ENCODE measurements at places on chromosomes 5 and 9.

DNA sequence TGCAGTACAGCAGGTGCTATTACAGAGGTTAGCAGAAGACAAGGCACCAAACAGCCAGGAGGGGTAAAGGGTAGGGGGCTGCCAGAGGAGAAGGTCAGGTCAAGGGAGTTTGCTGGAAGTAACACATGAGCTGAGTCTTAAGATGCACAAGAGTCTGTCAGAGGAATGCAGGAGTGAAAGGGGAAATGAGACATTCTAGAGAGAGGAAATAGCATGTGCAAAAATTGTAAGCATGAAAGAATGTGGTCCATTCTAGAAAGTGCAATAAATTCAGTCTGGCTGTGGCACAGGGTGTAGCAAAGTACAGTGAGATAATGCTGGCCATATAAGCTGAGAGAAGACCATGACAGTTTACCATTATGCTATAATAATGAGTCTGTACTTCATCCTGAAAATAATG is 6.6 kb downstream of the GOLGA1 start:
- no peak for DNase-seq

- no peak for DNase-seq
These were observed 41.0 kb upstream of the ANGPTL2 start for GRCh38 chr9:127163409-127163808.

DNA sequence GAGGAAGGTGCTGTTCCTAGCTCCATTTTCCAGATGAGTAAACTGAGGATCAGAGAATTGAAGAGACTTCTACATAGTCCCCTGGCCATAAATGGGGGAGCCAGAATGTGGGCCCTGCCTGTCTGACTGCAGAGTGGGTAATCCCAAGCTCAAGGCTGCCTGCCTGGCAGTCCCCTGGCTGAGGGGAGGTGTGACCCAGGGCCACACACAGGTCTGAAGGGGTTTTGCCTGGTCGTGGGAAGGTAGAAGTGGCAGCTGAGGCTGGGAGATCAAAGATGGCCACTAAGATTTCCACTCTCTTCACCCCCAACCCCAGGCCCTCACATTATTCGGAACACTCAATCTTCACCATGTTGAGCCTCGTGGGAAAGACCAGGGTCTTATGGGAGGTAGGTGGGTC is 176.3 kb downstream of the MACROH2A1 start:
- DNase-seq: no peak

GRCh38 chr9:111993319-111993718 is 96.7 kb downstream of the UGCG start:
- DNase-seq: no peak

DNA sequence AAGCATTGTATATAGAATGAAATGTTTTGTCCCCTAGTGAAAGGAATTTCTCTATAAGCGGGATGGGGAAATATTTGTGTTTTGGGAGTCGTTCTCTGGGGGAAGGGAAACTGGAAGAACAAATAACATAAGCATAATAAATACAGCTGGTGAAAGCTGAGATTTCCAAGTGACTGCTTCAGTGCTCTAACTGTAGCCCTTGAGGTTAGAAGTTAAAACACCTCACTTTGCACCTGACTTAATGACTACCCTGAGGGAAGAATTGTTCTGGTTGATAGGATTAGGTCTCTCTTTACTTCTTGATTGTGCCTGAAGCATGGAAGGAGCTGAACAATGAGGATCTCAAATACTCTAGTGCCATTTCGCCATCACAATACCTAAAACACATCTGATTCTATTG is 307.4 kb downstream of the MAN2A1 start:
- DNase-seq: no peak

DNA sequence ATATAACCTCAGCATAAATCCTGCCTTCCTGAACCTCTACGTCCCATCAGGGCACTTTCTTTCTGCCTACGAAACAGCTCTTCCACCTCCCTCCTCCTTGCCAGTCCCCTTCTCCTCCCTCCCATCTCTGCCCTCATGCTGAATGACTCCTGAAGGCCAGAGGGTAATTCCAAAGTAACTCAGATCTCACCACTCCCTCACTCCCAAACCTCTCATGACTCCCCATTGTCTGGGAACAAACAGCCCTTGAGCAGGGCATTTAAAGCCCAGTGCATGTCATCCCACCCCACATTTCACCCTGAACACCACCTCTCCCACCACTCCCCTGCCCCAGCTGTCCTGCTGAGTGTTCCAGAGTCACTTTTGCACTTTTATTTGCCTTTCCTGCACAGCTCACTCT is 8.9 kb upstream of the FBP1 start:
- DNase-seq: no peak

- DNase-seq: no peak
These were observed 6.1 kb downstream of the SLC31A2 start for GRCh38 chr9:113156880-113157279.

DNA sequence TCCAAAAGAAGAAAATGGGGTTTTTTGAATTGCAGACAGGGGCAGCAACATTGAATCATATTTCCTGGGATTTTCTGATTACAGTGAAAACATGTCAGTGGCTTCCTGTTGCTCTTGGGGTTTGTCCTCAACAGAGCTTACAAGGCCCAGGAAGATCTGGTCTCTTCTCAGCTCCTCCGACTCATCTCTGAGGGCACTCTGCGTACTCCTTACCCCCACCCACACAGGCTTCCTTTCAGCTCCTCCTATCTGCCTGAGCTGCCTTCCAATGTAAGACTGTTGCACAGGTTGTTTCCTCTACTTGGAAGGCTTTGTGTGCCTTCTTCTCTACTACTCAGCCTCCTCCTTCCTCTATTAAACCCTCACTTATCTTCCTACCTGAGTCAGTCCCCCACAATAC is 245.1 kb upstream of the MEF2C start:
- no peak for DNase-seq

- no peak for DNase-seq
These were observed 72.0 kb upstream of the C9orf72 start for GRCh38 chr9:27645161-27645840.

DNA sequence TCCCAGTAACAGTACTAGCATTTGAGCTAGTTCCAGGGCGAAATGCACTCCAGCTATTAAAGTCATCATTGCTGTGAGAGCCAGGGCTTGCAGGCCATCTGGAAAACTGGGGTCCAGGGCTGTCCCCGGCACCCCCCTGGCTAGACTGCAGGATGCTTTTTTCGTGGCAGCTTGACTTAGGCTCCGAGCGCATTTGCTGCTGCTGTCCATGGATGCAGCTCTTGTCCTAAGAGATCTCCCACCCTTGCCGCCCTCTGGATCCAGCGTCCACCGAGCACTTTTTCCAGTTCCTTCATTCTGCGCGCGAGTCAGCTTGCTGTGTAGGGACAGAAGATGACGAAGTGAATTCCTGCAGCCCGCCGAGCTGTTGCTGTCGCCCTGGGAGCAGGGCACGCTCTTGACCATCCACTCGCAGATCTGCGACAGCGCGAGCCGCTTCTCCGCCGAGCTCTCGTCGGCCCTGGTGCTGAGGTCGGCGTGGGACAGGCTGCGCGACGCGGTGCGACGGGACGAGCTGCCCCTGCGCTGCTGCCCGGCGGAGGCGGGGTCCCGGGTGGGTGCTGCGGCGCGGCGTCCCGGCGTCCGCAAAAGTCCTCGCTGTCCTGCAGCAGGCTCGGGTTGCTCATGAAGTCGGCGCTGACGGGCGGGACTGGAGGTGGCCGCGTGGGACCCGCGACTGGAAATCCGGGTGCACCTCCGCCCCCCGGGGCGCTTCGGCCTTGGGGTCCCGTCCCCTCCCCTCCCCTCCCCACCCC is 30.7 kb downstream of the OR2V1 start:
- DNase-seq: no peak

DNA sequence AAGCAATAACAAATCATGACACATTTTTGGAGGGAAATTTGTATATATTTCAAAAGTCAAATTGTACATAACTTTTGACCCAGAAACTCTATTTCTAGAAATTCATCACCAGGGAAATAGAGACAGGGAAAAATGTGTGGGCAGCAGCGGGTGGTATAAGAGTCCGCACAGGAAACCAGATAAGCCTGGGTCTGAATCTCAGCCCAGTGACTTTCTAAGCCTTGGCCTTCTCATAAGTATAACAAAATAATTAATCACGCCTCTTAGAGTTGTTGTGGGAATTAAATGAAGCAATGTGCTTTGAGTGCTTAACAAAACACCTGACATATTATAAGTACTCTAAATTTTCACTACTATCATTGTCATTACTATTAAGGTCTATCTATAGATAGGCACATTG is 149.2 kb upstream of the DAP start:
- no peak for DNase-seq

- DNase-seq: no peak
These were observed 124.6 kb downstream of the ARHGAP26 start for GRCh38 chr5:142894749-142895148.

DNA sequence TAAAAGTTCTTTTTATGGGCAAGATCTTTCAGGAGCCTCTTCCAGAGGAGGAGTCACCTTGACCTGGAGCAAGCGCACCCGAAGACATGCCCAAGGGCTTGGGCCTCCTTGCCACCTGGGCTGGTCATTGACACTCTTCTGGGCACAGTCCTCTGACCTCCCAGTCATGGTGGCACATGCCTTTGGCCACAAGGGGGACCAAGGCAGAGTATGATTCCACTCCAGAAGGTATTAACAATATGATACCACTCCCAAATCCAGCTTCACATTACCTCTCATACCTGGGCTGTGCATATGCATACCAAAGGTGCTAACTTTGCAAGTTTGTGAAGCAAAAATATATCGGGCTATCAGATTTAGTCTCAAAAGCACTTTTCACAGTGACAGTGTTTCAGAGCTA is 84.6 kb downstream of the MAST4 start:
- no peak for DNase-seq

GRCh38 chr9:136209232-136209631 is 4.3 kb upstream of the LHX3 start:
- DNase-seq: no peak

DNA sequence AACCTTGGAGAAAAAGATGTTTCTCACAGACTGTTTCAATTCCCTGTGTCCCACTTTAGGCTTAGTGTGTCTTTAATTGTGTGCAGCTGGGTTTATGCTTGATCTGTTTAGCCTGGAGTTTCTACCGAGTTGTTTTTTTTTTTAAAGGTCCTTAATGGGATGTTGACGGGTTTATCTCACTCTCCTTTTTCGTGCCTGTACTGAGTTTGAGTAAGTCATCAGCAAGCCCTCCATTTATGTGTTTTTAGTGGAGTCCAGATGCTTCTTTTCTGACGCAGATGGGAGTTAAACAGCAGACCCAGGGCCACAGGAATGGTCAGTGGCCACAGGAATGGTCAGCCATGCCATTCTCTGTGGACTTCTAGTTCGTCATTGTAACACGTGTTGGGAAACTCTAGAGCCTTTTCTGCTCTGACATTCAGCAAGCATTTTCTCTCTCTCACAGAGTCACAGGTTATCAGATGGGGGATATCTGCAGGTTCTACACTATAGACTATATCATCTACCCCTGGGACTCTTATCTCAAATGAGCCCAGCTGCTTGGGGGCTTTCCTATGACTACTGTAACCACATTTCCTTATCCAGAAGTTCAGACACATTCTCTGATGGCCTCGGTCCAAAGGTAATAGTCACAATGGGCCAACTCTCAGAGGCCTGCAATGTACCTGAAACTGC is 190.5 kb downstream of the TTLL11 start:
- DNase-seq: no peak

GRCh38 chr9:121718084-121718483 is 66.7 kb downstream of the DAB2IP start:
- no peak for DNase-seq

- DNase-seq: no peak
These were observed 1.1 kb downstream of the DMRTA1 start for GRCh38 chr9:22447618-22448305.

GRCh38 chr5:39178171-39178570 is 41.2 kb downstream of the FYB1 start:
- no peak for DNase-seq

- DNase-seq: peak; percentile 45
These were observed 7.1 kb upstream of the AFAP1L1 start for GRCh38 chr5:149264439-149265067.

DNA sequence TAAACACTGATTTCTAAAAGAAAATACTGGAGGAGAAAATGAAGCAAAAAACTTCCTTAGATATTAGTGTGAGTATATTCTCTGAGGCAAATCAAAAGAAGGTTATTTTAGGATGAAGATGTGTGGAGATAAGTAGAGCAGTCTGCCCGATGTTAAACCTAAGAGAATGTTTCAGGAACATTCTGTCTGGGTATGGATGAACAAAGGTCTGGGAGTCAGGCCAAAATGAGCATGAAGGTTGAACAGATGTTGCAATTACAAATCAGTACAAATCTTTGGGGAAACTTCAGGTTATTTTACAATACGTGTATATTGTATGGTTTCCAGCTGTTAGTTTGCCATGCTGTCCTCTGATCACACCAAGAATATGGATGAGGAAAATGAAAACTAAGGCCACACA is 14.4 kb upstream of the CEP78 start:
- DNase-seq: no peak

- no peak for DNase-seq
These were observed 600.7 kb upstream of the PTGER4 start for GRCh38 chr5:40078898-40079575.

GRCh38 chr5:112154940-112155686 is 264.0 kb downstream of the EPB41L4A start:
- DNase-seq: no peak

- DNase-seq: no peak
These were observed 4.8 kb upstream of the DIAPH1 start for GRCh38 chr5:141623611-141624010.

- no peak for DNase-seq
These were observed 25.6 kb downstream of the CEP78 start for GRCh38 chr9:78261403-78262001.

DNA sequence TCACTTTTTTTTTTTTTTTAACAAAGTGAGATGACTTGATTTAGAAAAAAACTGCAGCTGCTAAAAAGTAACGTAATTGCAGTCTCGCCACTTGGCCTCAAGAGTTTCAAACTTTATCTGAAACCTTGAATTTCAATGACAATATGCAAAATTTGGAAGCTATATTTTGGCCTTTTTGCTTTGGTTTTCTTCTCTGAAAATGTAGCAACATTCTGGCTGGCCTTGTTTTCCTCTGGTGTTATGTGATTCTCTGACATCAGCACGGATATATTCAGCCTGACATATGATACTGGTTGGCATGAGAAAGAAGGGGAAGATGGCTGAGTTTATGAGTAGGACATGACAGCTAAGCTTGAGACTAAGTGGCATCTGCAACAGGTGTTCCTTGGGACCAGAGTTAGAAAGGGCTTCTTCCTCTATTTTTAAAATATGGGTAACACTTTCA is 136.5 kb downstream of the MEF2C start:
- no peak for DNase-seq

DNA sequence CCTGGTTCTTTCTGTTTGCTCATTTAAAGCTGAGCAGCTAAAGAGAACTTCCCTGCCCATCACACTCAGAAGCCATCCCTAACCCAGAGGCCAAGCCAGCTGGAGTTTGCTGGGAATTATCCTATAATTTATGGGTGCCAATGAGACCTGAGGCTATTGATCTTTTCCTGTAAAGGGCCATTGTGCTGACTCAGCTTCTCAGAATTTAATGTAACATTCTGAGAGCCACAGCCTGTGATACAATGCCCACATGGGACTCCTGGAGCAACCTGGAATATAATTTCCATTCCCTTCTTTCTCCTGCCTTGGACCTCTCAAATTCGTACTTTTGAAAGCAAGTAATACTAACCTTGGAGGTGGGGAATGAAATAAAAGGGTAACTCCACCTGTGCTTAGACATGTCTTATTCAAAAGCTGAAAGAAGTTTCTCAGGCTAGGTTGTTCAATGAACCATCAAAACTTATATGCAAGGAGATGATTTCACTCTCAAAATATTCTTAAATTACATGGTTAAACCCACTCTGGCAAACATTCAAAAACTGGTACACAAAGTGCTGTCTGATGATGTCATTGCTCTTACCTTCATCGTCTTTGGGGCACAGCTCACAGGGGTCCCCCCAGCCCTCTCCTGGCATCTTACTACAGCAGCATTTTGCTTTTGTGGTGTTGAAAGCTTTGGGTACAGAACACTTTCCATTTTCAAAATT is 206.7 kb downstream of the SLC12A2 start:
- DNase-seq: no peak

Measured in activated CD4-positive, CD25-positive, alpha-beta regulatory T cell treated with anti-CD3 and anti-CD28 coated beads, Interleukin-2, amount 50 U/mL, for 72 hours (primary cell).